ENCODE measurements at places on chromosomes 1 and 21. TPM values are rescaled to one million over a fixed set of nuclear protein-coding genes. Genes with fewer than 3 reads are reported as not detected.
A peak's percentile ranks its signal among the peaks of the same experiment; 100 is the strongest.

- no peak for DNase-seq
Observed at GRCh38 chr1:68448365-68448764, 1.4 kb downstream of the RPE65 start.

- DNase-seq, result no peak
Observed at GRCh38 chr1:167500283-167500860, 18.0 kb downstream of the CD247 start.

GRCh38 chr1:30286988-30287839, 436.2 kb downstream of the MATN1 start:
- DNase-seq, result peak; percentile 61

DNA sequence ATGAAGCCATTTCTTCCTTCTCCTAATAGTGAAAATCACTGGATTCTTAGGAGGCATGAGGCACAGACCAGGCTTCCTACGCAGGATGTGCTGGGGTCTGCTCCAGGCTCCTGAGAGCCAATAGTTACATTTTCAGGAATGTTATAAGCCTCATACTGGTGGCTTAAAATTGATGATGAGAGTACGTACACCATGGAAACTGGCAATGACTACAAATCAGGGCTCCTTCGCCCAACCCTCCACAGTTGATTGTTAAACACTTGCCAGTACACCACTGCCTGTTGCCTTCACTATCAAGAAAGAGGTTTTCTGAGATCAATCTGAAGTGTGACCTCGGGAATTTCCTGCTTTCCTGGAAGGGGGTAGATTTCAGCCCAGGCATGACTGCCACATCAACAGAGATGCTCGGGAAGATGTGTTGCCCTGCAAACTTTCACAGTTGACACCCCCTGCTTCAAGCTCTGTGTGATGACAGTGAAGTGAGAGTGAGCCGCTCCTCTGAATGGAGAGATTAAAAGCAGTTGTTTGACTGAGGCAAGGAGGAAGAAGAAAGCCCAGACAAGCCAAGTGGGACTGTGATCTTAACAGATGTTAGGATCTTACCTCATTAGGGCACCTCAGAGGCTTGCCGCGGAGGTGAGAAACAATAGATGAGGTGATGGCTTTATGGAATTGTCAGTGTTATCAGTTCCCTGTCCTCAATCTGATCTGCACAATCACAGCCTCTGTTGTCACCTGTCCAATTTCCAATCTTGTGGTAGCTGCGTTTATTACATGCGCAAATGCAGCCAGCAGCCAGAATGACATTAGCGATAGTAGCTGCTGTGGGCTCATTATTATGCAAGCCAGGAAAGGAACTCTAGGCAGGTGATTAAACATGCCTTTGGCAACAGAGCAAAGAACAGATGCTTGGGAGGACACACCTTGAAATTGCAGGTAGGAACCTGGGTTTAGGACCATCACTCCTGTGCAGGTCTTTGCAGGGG, 277.3 kb downstream of the KAZN start:
- DNase-seq, result no peak

- DNase-seq, result no peak
Observed at GRCh38 chr21:32705139-32705538, 22.7 kb downstream of the SYNJ1 start.

- DNase-seq, result no peak
Observed at GRCh38 chr1:93033029-93033428, 46.1 kb upstream of the MTF2 start.

GRCh38 chr1:167210966-167211674, 9.6 kb upstream of the POU2F1 start:
- DNase-seq, result no peak

- DNase-seq, result no peak
Observed at GRCh38 chr1:87805666-87806378, 477.1 kb downstream of the LMO4 start.

DNA sequence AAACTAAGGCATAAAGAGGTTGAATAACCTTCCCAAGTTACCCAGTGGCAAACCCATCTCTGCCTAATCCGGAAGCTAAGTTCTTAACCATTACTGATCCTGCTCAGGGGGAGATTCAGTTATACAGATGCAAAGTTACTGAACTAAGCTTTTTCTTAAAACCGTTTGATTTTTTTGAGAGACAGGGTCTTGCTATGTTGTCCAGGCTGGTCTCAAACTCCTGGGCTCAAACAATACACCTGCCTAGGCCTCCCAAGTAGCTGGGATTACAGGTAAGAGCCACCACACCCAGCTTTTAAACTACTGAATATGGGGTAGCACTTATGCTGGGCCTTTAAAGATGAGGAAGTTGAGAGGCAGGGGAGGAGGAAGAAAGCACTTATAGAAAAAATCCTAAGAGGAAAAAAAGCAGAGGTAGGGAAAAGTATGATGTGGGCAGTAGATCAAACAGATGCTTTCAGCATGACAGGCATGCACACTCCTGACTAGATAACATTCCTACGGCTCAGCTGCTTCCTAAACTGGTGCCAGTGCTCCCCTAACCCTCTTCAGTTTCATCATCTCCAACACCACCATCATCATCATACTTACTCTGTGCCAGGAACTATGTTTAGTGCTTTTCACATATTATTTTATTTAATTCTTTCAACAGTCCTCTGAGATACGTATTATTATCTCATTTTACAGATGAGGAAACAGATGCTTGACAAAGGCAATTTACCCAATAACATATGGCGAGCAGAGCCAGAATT, 5.8 kb downstream of the PAFAH2 start:
- no peak for DNase-seq

DNA sequence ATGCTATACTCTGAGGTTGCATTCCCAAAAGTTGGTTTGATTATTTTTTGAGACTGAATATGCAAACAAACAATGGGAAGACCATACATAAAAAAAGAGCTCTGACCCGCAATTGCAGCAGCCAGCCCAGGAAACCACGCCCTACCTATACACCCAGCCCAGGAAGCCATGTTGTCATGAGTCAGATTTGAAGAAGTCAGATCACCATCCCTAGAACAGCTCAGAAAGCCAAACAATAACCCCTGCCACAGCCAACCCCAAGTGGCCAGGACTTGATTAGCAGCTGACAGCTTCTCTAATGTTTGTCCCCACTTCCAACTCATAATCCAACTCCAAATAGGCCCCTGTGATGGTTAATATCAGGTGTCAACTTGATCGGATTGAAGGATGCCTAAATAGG, 621.9 kb downstream of the NPHP4 start:
- DNase-seq, result no peak

DNA sequence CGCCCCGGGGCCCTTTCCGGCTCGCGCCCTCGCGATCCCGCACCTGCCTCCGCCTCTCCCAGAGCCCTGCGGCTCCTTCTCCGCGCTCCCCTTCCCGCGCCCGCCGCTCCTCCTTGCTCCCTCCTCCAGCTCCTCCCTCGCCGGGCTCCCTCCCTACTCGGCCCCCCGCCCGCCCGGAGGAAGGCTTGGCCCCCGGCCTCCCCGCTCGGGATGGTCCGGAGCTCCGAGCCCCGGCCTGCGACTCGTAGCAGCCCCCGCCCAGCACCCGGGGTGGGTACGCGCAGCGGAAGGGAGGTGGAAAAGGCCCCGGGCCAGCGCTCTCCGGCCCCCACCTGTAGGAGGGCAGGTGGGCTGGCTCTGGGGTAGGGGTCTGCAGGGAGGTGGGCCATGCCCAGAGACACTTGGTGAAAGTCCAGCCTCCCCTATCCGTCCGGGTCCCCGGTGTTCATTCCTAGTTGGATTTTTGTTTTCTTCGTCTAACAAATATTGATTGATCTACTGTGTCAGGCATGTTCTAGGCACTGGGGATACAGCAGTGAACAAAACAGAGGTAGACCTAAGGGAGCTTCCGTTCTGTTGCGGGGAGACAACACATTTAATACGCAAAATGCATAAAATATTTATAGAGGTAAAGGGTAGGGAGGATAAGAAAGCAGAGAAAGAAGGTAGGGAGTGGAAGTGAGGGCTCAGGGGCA, at the start of gene HTR1D:
HTR1D (minus strand) TSS at position 82 of the 695 bp plus-strand sequence. CDS start 23,283 bp downstream, outside the sequence.
- DNase-seq, result no peak

GRCh38 chr1:241503444-241503843, 16.1 kb downstream of the FH start:
- DNase-seq, result no peak

DNA sequence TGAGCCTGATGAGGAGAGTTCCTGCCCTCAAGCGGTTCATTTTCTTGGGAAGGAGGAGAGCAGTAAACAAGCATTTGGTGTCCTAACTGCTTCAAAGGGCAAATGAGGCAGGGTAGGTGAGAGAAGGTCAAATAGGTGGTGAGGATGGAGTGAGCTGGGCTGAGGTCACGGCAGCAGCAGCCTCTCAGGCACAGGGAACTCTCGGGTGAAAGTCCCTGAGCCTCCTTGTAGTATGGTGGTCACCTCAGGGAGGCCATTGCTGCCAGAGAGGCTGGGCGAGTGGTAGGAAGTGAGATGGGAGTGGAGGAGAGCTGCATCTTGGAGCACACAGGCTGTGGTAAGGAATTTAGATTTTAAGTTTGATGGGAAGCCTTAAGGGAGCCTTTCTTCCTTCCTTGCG, 4.0 kb downstream of the ADARB1 start:
- DNase-seq, result no peak

DNA sequence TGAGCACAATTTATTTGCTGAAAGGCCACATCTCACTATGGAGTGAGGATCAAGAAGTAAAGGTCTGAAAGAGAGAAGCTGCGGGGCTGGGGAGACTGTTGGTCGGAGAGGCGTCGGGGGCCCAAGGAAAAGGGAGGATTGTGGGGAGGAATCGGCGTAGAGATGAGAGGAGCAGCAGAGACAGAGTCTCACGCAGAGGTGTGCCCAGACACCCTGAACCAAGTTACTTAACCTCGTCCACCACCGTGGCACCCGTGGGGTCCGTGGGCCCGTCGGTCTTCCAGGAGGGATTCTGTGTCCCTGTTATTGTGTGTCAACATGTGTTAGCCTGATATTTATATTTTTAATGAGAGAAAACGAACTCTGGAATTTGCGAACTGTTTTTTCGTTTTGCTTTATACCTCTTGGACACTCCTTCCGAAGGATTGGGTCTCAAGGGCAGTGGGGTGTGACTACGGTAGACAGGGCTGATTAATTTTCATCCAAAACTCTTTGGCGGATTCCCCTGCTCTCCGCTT, 3.8 kb upstream of the NBPF1 start:
- DNase-seq, result peak; percentile 94

DNA sequence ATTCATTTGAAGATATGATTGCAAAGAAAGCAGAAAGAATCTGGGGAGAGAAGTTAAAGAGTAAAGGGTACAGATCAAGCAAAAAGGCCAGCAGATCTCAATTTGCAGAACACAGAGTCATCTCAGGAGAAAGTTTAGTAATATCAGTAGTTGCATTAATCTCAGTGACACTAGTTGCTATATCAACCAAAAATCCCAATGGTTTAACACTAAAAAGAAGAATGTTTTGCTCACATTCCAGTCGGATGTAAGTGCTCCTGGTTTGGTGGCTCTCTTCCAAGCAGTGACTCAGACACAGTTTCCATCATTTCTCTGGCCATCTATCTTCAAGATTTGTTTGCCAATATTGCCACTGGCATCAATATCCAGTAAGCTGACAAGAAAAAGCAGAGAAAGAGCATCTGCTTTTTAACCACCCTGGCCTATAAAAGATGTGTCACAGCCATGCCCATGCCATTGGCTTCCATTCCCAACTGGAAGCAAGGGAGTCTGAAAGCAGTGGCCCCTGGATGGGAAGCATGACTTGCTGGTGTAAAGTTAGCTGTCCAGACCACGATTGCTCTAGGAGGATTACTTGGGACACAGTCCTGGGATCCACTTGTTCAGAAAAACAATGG, 45.5 kb upstream of the AIM2 start:
- no peak for DNase-seq

- no peak for DNase-seq
Observed at GRCh38 chr1:228006034-228006785, 588 bp upstream of the WNT3A start.

DNA sequence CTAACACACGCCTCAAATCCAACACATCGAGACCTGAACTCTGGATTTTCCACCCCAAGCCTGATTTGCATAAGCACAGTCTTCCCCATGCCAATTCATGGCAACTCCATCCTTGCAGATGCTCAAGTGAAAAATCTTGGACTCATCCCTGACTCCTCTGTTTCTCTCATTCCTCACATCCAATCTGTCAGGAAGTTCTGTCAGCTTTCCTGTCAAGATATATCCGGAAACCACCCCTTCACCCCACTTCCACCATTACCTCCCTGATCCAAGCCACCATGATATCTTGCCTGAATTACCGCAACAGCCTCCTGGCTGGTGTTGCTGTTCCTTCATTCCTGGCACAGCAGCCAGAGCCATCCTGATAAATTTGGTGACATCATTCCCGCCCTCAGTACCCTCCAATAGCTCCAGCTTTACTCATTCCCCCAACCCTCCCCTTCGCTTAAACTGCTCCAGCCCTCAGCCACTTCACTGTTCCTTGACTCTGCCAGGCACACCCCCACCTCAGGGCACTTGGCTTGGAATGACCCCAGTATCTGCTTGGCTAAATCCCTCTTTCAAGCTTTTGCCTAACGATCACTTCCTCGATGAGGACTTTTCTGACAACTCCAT, 17.4 kb downstream of the TCEA3 start:
- DNase-seq, result no peak

DNA sequence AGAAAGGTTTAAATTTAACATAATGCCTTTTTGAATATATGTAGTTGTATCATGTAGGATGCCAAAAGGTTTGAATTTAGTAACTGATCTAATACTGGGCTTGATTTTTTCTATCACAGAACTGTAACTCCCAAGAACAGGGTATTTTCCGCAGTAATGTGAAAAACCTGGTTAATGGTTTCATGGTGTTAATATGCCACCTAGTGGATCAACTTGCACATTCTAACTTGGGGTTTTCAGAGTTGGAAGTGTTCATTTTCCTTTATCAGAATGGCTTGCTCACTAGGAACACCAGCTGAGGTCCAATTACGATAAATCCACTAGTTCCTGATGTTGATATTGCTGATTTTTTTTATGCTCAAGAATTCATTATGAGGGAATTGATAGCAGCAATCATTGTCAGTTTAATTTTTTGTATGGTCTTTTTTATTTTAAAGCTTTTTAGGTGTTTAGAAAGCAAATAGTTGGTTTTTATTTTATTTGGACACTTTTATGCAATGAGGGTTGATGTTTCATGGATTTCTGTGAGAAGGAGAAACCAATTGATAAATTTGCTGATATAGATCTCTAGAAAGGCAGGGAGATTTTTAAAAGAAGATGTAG, 157.2 kb downstream of the PLA2G4A start:
- DNase-seq, result no peak

Gene MOB3C
- 33.9 TPM for total RNA-seq

Gene SPRR2A
- total RNA-seq, result 74.6 TPM

Gene LRP8
- total RNA-seq, result 21.1 TPM

Gene SYPL2
- 1.5 TPM for total RNA-seq

Gene TCHH
- 0.25 TPM for total RNA-seq

Gene INSRR
- not detected for total RNA-seq

Gene TRPM2
- 2.2 TPM for total RNA-seq

Gene AXDND1
- total RNA-seq, result not detected
